ENCODE measurements at places on chromosomes 6 and 20.

GRCh38 chr20:46122071-46122470, 4.0 kb downstream of the CD40 start:
- DNase-seq: peak; percentile 20

- no peak for DNase-seq
Measured at GRCh38 chr20:45052698-45053429, 48.1 kb downstream of the KCNS1 start.

GRCh38 chr20:12970372-12970821, 38.4 kb upstream of the SPTLC3 start:
- peak; percentile 14 for DNase-seq

DNA sequence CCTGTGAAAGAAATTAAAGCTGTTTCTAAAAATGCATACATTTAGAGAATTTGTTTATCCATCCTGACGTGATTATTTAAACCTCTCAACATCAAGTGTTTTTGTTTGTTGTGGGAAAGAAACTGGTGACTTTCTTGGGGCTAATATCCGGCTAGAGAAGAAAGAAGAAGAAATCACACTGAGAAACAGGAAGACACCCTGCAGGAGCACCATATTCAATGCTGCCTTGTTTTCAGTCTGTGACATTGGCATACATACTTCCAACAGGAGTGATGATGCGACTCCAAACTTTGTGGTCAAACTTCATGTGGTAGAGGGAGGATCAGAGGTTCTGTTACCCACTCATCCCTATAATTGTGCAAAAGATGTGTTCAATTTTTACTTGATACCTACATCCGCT, 997.6 kb upstream of the CITED2 start:
- DNase-seq: no peak

DNA sequence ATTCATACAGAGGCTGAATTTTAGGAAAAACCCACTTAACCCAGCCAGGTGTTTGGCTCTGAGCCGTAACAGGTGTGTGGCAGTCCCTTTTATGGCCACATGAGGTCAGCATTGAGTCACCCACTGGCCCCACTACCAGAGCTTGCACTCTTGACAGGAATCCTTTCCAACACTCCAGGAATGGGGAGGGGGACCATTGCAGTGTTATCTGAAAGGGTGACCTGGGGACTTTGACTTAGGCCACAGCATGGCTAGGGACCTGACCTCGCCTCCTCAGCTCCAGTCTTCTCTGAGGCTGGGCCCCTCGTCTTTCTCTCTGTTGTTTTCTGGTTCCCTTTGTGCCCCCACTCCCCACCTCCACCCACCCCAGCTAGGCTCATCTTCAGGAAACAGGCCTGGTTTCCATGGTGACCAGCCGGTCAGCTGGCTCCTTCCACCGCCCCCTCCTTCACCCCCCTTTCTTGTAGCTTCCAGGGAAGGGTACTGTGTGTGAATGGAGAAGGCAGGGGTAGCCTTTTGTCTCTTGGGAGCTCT, 2.1 kb upstream of the TMEM151B start:
- no peak for DNase-seq

DNA sequence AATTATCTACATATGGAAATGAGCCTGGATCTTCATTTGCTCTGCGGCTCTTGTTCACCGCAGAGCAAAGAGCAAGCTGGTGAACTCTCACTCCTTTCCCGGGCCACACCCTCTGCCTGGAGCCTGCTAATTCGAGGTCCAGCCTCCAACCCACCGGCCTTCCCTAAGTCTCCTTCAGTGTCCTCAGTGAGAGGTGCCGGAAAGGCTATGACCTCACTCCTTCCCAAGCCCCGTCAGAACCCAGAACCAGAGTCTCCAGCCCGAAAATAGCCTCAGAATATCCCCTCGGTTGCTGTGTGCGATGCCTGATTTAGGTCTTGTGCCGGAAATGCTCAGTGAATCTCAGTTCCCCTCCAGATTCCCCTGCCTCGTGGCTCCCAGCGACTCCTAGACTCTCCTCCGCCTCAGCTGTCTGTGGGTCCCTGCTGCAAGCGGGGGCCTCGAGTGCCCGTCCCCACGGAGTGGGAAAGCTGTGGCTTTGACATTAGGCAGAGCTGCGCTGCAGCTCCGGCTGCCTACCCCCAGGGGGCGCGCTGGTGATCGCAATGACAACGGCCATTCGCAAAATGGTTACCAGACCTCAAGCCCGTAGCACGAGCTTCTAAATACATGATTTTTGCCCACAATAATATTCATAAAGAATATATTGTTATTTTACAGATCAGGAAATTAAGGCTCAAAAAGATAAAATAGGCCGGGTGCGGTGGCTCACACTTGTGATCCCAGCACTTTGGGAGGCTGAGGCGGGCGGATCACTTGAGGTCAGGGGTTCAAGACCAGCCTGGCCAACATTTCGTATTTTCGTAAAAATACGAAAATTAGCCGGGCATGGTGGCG, 4.1 kb upstream of the BNIP5 start:
- DNase-seq: no peak

DNA sequence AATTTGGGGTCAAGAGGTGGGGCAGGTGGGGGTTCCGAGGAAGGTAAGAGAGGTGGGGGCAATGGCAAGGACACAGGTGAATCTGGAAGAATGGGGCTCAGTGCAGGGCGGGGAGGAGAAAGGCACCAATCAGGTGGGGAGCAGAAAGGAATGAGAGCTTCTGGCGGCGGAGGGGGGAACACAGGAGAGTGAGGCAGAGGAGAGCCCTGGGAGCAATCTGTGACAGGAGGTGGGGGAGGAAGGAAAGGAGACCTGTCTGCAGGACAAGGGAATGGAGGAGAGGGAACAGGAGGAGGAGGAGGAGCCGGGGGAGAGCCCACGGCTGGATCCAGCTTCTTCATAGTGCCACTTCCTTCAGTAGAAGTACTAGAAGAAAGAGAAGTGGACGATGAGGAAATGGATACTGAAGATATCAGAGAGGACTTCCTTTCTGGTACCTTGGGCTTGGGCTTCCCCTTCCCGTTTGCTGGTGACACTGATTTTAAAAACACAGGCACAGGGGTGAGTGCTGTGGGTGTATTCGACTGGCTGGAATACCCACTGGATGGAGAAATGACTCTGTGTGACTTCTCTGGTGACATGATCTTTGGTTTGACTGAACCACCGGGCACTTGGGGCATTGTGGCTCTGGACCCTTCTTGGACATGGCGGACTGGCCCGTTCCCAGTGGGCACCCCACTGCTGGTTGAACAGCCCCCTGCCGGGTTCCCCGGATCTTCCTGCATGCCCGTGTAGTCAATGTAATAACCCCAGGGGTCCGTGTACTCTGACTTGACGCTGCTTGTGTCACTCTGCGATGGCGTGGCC, 27.4 kb downstream of the HEBP2 start:
- no peak for DNase-seq

GRCh38 chr6:85115876-85116275, 334.0 kb upstream of the NT5E start:
- no peak for DNase-seq

DNA sequence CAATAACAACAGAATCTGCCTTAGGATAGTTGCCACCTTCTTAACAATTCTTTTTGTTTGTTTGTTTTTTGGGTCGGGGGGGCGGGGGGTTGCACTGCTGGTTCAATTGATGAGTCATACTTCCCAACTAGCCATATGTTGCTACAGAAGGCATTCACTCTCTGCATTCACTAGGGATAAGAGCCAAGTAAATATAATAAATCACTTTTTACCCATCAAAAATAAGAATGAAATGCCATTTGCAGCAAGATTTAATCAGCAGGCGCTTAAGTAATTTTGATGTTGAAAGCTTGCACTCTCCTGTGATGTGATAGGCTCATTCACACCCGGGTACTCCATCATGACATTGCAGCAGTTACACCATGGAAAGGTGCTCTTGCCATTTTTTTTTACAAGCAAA, 209.8 kb downstream of the HIVEP2 start:
- peak; percentile 6 for DNase-seq

DNA sequence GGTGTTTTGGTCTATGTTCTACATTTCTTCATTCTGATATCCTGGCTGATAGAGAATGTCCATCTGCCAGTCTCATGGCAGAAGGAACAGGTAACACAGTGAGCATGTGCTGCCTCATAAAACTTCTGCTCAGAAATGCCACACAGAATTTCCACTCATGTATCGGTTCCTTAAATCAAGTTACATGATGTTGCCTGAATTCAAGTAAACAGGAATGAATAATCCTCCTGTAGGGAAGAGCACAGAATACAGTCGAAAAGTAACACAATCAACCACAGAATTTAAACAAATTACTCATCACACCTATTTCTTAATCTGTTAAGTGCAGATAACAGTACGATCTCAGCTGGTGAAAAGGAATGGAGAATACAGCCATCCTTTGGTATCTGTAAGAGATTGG, 74.7 kb downstream of the FAM217A start:
- no peak for DNase-seq

- DNase-seq: no peak
Measured at GRCh38 chr20:39857187-39857586, 831.8 kb downstream of the MAFB start.

DNA sequence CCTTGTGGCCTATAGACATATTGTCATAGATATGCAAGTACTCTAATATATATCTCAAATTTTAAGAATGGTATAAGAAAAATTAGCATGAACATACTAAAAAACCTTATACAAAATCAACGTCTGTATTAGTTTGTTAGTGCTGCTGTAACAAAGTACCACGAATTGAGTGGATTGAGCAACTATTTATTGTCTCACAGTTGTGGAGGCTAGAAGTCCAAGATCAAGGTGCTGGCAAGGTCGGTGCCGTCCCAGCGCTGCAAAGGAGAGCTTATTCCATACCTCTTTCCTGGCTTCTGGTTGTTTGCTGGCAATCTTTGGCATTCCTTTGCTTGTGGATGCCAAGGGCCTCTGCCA, 317.6 kb upstream of the FERMT1 start:
- no peak for DNase-seq

GRCh38 chr6:53860511-53860910, 65.7 kb downstream of the LRRC1 start:
- DNase-seq: no peak

GRCh38 chr6:124057461-124057860, 253.8 kb downstream of the NKAIN2 start:
- no peak for DNase-seq

DNA sequence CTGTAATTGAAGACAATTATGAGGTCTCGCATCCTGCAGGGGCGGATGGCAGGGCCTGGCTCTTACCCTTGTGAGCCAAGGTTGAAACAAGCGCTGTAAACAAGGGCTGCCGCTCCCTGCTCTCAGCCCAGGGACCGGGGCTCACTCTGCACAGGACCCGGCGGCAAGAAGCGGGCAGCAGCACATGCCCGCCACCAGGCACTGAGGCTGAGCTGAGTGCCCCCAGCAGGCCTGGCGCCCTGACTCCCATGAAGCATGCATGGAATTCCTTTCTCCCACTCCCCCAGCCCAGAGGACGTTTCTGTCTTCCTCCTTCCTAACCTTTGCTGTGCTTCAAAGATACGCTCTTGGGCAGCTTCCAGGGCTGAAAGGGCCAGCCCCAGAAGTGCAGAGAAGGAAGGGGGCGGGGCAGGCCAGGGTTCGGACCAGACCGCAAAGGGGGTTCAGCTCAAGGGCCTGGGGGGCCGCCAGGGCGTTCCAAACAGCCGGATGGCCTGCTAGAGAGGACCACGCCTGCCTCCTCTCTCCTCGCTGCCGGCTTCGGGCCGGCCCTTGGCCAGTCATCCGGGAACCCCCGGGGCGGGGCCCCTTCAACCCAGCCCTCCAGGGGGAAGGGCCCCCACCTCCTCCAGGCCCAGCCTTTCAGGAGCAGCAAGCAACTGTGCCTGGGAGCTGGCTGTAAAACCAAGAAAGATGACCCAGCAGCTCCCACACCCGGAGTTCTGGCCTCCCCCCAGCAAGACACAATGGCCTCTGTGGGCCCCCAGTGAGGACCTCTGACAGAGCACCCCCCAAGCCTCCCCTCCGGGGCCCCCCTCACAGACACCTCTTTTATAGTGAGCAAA, 109.9 kb downstream of the NOL4L start:
- peak; percentile 91 for DNase-seq

GRCh38 chr6:17130786-17131185, 28.9 kb downstream of the STMND1 start:
- peak; percentile 4 for DNase-seq

DNA sequence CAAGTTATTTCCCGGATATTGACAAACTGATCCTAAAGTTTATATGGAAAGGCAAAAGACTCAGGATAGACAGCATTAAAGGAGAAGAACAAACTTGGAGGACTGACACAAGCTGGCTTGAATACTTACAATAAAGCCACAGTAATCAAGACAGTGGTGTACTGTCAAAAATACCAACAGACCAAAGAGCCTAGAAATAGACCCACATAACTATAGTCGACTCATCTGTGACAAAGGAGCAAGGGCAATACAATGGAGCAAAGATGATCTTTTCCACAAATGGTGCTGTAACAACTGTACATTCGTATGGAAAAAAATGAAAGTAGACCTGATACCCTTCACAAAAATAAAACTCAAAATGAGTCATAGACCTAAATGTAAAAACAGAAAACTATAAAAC, 46.0 kb downstream of the ABHD12 start:
- no peak for DNase-seq

DNA sequence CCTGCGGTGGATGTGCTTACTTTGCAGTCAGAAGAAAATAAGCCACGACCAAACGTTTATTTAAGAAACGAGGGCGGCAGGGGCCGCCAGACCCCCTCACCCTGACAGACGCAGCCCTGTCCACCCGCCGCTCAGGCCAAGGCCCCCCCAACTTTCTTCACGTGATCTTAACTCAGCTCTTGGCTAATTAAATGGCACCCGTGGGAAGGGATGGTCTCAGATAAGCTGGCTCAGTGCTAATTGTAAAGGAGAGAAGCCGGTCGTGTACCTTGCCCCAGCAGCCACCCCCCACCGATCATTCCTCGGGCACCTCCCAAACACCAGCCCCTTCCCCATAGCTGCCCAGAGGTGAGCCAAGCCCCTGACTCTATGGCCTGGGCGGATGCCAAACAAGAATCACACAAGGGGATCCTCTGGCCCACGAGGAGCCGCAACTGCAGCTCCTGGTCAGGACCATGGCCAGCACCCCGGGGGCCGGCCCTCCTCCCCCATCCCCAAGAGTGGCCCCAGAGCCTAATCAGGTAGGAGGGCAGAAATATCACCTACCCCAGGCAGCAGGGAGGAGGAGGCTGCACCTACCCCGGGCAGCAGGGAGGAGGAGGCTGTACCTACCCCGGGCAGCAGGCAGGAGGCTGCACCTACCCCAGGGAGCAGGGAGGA, 11.2 kb downstream of the KCNQ2 start:
- no peak for DNase-seq

DNA sequence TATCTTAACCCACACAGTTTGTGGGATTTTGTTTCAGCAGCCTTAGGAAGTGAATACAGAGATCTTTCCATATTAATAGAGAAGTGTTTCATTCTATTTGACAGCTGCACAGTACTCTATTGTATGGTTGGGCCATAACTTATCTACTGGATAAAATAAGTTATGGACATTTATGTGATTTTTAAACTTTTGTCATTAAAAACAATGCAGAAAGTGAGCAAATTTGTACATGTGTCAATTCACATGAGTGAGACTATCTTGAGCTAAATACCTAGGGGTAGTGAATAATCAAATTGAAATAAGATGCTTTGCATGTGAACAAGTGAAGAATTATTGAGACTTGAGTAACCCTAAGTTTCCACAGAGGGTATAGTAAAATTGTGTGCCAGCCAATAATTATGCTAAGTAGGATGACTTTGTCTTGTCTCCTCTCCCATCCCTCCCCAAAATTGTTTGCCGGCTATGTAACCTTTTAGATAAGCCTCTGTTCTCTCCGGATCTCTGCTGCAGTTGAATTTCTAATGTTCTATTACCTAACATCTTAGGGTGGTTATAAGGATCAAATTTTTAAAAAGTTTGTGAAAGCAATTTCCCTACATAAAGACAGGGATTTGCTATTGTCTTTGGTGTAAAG, 33.3 kb upstream of the TPBG start:
- DNase-seq: no peak

- no peak for DNase-seq
Measured at GRCh38 chr6:89873721-89874120, 20.5 kb upstream of the GJA10 start.

- no peak for DNase-seq
Measured at GRCh38 chr6:148842296-148843019, 95.6 kb downstream of the UST start.

Data from skeletal muscle cell (primary cell).